Psoas muscle (tissue), 8 donors: ENCODE measurements at places on chromosomes 2 and 18.

GRCh38 chr18:50177294-50177992, 17.5 kb downstream of the MYO5B start:
- no peak for DNase-seq
- no peak overlapping the region for H3K4me3 ChIP-seq
- no peaks in the 10 kb centered on the region for H3K4me1 ChIP-seq
- H3K36me3 ChIP-seq = no peaks in the 10 kb centered on the region

DNA sequence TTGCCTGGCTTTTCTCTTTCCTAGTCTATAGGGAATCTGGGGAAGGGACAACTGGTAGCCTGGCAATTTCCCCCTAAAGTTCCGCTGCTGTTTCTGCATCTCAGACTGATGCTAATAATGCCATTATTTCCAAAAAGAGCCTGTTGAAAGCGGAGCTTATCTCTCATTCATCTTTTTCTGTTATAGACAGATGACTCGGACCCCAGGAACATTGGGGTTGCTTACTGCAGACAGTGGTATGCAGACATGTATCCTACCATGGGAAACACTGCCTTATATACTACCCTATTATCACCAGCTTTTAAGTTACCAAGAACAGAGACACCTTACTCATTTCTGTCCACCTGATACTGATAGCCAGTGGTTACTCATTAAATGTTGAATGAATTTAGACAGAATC, 15.3 kb downstream of the ETAA1 start:
- no peaks in the 10 kb centered on the region for H3K4me1 ChIP-seq

DNA sequence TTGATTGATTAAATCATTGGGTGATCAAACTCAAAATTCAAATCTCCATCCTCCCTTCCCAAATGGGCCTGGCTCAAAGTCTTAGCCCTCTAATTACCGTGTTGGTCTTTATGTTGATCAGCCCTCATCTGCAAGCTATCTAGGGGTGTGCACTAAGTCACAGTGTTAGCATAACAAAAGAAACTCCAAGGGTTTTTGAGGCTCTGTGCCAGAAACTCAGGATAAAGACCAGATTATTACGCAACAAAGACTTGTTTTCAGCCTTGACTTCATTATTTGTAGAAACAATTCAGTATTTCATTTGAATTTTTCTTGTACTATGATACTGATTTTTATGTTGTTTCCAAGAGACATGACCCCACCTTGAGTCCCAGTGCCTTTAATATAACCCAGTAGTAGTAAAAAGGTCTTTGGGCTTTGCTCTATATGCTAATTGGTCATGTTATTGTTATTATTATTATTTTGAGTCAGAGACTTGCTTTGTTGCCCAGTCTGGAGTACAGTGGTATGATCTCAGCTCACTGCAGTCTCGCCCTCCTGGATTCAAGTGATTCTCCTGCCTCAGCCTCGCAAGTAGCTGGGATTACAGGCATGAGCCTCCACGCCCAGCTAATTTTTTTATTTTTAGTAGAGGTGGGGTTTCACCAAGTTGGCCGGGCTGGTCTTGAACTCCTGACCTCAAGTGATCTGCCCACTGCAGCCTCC, 13.9 kb downstream of the PSMD14 start:
- DNase-seq = no peak
- no peaks in the 10 kb centered on the region for H3K27me3 ChIP-seq
- H3K4me3 ChIP-seq = no peak overlapping the region
- no peak overlapping the region for H3K27ac ChIP-seq
- H3K4me1 ChIP-seq = no peaks in the 10 kb centered on the region
- no peaks in the 10 kb centered on the region for H3K36me3 ChIP-seq

- no peak for DNase-seq
- no peaks in the 10 kb centered on the region for H3K27me3 ChIP-seq
- H3K4me1 ChIP-seq = no peaks in the 10 kb centered on the region
- no peak overlapping the region for H3K4me3 ChIP-seq
- H3K27ac ChIP-seq = no peak overlapping the region
Observed at GRCh38 chr18:52570975-52571374, 231.0 kb downstream of the DCC start.

DNA sequence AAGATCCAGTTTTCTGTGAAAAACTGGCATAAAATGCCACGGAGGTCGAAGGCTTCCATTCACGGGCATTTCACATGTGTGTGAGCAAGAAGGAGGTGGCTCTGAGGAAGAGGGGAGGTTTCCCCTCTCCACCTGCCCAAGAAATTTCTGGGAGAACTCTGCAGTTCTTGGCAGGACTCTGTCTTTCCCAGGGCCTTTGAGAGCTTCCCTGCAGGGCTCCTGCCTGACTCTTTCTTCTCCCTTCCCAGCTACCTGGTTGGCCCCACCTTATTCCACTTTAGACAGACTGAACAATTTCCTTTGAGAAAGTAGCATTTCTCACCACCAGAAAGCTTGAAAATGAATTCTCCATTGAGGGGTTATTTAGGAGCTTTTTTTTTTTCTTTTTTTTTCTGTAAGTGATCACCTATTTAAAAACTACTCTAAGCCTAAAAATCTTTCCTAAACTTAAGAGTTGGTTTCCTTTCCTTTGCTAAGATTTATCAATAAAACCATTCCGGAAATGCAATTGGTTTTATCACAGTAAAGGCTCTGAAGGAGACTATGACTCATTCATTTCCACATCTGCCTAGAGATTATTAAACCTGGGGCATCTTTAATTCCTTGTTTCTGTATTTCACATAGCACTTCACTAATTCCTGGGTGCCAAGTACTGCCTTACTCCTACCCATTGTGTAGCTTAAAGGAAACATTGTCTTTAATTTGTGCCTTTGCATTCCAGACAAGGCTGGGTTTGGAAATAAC, 59.3 kb downstream of the UNC80 start:
- no peaks in the 10 kb centered on the region for H3K4me1 ChIP-seq
- H3K27ac ChIP-seq = no peak overlapping the region
- H3K4me3 ChIP-seq = no peak overlapping the region
- no peaks in the 10 kb centered on the region for H3K27me3 ChIP-seq
- H3K36me3 ChIP-seq = no peaks in the 10 kb centered on the region
